ENCODE measurements at places on chromosomes 7 and 10. TPM values are rescaled to one million over a fixed set of nuclear protein-coding genes. Genes with fewer than 3 reads are reported as not detected.

SPDYE2 gene
- total RNA-seq = not detected

CLRN3 gene
- total RNA-seq = not detected

SPAM1 gene
- total RNA-seq = not detected

ACTL6B gene
- total RNA-seq = not detected

AFAP1L2 gene
- total RNA-seq = 7.0 TPM

GRM3 gene
- total RNA-seq = not detected

HECW1 gene
- not detected for total RNA-seq

FKBP6 gene
- not detected for total RNA-seq

ABLIM1 gene
- 674 TPM for total RNA-seq

FFAR4 gene
- total RNA-seq = 0.08 TPM

TAX1BP1 gene
- 184 TPM for total RNA-seq

UTF1 gene
- not detected for total RNA-seq

- DNase-seq = peak; percentile 62
Observed at GRCh38 chr10:69845574-69846292, 44.0 kb downstream of the COL13A1 start.

- no peak for DNase-seq
Observed at GRCh38 chr10:104498347-104499081, 142.6 kb upstream of the SORCS3 start.

GRCh38 chr10:92550924-92551323 lies 23.0 kb downstream of the IDE start:
- no peak for DNase-seq

DNA sequence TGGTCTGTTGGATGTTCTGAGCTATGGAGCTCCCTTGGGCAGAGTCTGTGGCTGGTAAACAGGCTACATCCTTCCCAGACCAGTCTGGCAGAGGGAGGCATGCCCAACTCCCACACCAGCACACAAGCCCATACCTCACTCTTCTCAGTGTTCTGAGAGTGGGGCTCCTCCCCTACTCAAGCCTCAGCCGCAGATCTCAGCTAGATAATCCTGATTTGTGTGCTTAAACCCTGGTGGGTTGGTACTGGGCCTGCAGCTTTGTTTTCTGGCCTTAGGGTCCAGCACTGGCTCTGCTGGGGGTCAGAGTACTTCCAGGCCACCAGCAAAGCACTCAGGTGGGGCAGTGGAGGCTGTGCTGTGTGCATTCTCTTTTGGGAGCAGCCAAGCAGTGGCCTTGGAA lies 70.4 kb downstream of the MGAM2 start:
- no peak for DNase-seq

GRCh38 chr10:6365384-6365783 lies 162.7 kb downstream of the PFKFB3 start:
- no peak for DNase-seq

GRCh38 chr7:150976529-150977381 lies 1.4 kb downstream of the KCNH2 start:
- peak; percentile 78 for DNase-seq

- DNase-seq = no peak
Observed at GRCh38 chr7:28564755-28565374, 152.5 kb downstream of the CREB5 start.

DNA sequence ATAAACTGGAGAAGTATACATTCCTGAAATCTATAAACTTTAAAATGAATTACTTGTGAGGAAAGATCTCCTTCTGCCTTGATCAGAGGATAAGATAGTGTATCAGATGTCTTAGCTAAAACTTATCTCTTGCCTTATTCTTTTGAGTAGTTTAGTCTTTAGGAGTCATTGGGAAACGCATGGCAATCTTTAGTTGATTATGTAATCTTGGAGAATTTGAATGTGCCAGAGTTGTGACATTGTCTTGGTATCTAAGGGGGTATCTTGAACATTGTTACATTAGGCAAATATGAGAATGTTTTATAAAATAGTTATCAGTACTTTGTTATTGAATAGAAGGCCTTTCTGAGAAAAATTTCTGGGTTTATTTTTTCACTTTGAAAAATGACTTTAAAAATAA lies 61.6 kb upstream of the ADRA2A start:
- no peak for DNase-seq

GRCh38 chr7:105849122-105849855 lies 27.1 kb downstream of the ATXN7L1 start:
- DNase-seq = no peak

DNA sequence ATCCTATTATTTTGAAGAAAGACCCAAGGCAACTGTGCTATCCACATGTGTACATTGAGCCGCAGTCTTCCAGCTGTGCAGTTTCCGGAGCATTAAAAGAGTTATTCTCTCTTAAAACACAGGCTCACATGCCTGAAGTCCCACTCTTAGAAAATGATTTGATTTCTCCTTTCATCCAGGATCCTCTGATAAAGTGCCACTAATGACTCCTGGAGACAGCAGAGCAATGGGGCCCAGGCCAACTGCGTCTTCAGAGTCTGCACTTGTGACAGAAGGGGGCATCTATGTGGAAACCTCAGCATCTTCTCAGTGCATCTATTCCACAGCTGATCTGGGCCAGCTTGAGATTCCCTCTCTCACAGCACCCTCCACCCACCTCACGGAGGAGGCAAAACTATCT lies 482.1 kb upstream of the AKR1E2 start:
- DNase-seq = no peak

DNA sequence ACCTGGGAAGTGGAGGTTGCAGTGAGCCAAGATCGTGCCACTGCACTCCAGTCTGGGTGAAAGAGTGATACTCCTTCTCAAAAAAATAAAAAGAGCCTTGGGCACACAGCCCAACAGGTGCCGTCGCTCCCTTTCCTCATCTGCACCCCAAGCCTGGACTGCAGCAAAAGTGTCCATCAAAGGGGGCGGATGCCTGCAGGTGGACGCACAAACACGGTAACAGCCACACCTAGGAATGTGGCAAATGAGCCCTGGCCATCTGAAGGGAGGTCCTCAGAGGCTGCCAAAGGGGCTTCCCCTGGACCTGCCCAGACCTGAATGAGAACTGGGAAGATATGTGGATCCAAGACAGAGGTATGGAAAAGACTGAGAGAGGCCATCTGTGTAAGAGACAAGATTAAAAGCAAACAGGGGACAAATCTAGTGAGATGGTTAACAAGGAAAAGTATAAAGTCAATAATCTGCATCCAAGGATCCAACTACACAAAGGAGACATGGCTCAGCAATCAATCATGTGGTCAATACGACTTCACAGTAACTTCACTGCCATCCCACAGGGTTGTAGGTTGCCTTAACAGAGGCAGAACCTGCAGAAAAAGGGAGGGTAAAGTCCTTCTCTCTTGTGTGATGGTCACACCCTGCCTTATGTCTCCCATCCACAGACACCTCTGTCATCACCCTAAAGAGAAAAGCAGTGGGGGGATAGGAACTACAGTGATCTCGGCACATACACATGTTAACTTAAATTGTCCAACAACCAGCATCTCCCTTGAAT lies 25.4 kb downstream of the DRGX start:
- DNase-seq = no peak

- DNase-seq = no peak
Observed at GRCh38 chr10:103177123-103177522, 15.9 kb downstream of the NT5C2 start.

- DNase-seq = no peak
Observed at GRCh38 chr10:12980713-12981306, 20.7 kb downstream of the CCDC3 start.

GRCh38 chr10:126421756-126422256 lies 33.5 kb upstream of the ADAM12 start:
- no peak for DNase-seq

GRCh38 chr10:11017000-11017569 lies 587 bp upstream of the CELF2 start:
- no peak for DNase-seq

DNA sequence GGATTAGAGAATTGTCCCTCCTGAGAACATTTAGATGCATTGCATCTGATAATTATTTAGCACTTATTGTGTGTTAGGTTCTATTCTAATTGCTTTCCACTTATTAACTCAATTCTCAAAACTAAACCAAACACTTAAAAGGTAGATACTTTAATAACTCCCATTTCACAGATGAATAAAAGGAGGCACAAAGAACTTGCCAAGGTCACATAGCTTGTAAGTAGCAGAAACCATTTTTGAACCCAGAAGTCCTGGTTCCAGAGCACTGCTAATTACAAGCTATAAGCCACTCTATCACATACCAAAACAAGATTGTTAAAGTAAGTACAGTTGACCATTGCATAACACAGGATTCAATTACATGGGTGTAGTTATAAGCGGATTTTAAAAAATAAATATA lies 164.9 kb downstream of the CPED1 start:
- no peak for DNase-seq

GRCh38 chr7:11727864-11728263 lies 104.1 kb downstream of the THSD7A start:
- DNase-seq = no peak

DNA sequence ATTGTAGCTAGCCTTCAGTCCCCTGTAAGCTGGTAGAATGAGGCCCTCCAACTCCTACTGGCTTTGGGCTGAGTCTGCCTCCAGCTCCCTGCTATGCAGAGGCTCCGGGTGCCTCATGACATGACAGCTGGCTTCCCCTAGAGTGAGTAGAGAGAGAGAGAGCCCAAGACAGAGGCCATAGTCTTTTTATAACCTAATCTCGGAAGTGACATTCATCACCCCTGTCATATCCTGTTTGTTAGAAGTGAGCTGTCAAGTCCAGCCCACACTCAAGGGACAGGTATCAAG lies 53.9 kb upstream of the CTBP2 start:
- no peak for DNase-seq

GRCh38 chr10:62617652-62618051 lies 186.9 kb upstream of the ADO start:
- no peak for DNase-seq

DNA sequence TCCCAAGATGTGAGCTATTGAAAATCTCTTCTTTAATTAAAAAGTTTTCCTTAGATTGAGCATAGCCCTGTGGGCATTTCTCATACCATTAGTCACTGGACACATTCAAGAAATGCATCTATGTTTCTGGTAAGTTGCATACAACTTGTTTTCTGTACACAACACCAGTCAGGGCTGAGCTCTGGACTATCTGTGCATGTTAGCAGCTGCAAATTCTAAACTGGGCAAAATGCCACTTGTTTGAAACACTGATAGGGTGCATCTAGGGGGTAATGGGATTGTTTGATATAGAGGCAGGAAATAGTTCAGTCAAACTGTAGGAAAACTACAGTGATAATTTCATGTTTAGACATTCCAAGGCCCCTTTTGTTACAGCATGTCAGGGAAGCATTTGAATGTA lies 145.6 kb upstream of the NPY start:
- no peak for DNase-seq

- no peak for DNase-seq
Observed at GRCh38 chr10:34922138-34922537, 107.0 kb upstream of the PARD3 start.

GRCh38 chr10:60124536-60124935 lies 218.2 kb upstream of the CCDC6 start:
- no peak for DNase-seq

GRCh38 chr10:24215603-24216002 lies 6.7 kb downstream of the KIAA1217 start:
- DNase-seq = no peak

DNA sequence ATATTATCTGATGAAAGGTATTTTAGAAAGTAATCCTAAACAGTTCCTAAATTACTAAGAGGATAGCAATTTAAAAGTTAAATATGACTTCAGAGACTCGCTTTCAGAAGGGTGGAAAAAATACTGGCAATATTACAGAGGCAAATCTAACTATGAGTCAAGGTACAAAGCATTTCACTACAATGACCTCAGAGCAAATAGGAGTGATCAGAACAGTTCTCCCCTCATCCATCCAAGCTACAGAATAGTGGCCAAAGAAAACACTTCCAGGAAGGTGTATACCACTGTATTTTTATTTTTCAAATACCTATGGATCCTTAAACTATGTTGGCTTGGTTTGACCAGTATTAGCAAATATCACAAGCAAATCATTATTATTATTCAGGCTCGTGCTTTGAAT lies 112.8 kb upstream of the ODAD2 start:
- DNase-seq = no peak

GRCh38 chr7:137878333-137878961 lies 31.7 kb upstream of the DGKI start:
- peak; percentile 79 for DNase-seq

GRCh38 chr7:135143885-135144668 lies 3.8 kb upstream of the TMEM140 start:
- DNase-seq = no peak

DNA sequence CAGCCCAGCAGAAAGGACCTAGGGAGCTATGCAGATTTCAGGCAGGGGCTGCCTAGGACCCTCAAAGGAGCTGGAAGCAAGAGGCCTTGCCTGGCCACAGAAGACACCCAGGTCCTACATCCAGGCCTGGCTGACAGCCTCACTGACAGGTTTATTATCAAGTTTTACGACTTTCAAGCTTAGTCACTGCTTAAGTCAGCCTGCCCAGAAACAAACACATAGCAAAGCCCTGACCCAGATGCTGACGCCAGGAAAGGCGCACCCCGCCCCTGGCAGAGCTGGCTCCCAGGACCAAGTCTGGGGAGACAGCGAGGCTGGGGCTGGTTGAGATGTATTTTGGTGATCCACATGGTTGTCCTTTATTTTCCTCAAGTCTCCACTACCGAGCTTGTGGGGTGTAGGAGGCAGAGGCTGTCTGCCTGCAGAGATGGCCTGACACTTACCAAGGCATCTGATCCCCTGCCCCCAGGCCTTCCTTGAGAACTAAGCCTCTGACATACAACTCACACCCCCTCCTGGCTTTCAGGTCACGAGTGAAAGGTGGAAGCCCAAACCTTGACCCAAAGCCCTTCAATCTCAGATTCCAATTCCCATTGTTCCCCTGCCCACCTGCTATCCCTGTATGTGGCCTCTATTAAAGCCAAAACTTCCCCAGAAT lies 80.7 kb upstream of the EMX2 start:
- no peak for DNase-seq

DNA sequence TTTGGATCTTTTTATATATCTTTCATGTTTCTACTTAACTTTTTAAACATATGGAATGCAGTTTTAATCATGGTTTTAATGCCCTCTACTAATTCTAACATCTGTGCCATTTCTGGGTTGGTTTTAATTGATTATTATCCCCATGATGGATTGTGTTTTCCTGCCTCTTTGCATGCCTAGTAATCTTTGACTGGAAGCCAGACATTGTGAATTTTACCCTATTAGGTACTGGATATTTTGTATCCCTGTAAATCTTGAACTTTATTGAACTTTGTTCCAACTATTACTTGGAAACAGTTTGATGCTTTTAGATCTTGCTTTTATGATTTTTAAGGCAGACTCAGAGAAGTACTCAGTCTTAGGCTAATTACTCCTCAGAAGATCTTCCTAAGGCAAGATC lies 16.0 kb upstream of the RBM20 start:
- DNase-seq = no peak

- DNase-seq = no peak
Observed at GRCh38 chr7:115585015-115585718, 445.4 kb downstream of the TFEC start.

Data from left ventricle myocardium inferior (tissue), 1 donor.